MCF 10A (cell line): ENCODE measurements at places on chromosomes 1 and 21. TPM values are rescaled to one million over a fixed set of nuclear protein-coding genes. Genes with fewer than 3 reads are reported as not detected.

CHIA gene
- total RNA-seq, result not detected in 2 replicates

KRTAP13-2 gene
- not detected in 2 replicates for total RNA-seq

BRINP3 gene
- 0.26 and 0.34 TPM in 2 replicates for total RNA-seq

CBR3 gene
- total RNA-seq, result 1.3 and 1.8 TPM in 2 replicates

FCRL3 gene
- not detected in 2 replicates for total RNA-seq

PRDM2 gene
- 26.6 and 31.7 TPM in 2 replicates for total RNA-seq

AGT gene
- not detected in 2 replicates for total RNA-seq
